Activated T-cell treated with anti-CD3 and anti-CD28 coated beads, Interleukin-2, amount 50 U/mL, for 1 hour (primary cell): ENCODE measurements at places on chromosomes 3 and 15.

DNA sequence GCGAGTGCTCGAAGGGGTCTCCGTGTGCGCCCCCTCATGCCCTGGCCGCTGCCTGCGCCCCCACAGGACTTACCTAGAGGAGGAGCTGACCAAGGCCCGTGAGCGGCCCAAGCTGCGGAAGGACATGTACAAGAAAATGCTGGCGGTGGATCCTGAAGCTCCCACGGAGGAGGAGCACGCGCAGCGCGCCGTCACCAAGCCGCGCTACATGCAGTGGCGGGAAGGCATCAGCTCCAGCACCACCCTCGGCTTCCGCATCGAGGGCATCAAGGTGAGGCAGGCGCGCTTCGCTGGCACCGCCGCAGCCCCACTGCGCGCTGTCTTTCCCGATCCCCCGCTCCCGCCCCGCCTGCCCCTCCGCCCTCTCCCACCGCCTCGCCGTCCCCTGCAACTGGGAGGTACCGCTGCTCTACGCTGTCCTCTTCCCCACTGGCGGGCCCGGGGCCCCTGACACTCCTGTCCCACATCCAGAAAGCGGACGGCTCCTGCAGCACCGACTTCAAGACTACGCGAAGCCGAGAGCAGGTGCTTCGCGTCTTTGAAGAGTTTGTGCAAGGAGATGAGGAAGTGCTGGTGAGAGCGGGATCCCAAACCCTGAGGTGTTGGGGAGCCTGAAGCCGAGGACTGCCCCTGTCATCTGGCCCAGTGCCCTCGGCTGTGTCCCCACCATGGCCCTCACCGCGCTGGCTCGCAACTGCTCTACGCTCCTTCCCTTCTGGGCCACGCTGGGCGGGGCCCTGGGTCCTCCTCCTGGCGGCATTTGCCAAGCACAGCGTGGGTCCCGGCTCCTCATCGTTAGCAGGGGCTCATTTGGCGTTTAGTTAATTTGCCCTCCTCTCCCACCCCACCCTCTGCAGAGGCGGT is 8.5 kb downstream of the ITPKA start:
- DNase-seq = peak; percentile 51

DNA sequence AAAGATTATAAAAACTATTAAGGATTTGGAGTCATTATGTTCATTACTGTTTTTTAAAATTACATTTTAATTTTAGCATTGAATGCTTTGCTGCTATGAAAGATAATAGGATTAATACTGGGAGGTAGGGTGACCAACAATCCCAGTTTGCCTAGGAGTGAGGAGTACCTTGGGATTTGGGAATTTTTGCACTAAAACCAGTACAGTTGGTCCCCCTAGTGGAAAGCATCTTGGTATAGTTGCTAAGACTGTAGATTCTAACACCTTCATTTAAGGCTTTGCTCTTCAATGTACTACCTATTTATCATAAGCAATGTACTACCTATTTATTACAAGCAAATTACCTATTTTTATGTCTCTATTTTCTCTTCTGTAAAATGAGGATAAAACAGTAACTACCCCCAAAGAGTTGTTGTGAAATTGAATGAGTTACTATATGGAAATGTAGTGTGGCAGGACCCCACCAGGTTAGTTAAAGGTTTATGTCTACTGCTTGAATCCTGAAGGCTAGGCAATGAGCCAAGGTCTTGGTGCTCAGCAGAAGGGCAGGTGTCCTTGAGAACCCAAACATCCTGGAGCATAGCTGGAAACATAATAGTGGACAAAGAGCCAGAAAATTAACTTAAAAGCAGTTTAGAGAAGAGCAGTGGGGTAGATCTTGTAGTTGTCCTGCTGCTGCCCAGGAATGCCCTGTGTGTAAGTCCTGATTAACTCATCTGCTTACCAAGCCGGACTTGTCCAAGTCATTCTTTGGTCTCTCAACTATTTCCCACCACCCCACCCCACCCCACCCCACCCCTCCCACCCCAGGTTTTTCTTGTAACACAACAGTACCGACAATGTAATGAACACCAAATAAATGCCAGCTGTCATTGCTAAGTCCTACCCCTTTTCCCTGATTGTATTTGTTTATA is 49.2 kb upstream of the NMD3 start:
- DNase-seq = no peak

- no peak for DNase-seq
Observed at GRCh38 chr15:89018207-89018606, 70.0 kb upstream of the ABHD2 start.

DNA sequence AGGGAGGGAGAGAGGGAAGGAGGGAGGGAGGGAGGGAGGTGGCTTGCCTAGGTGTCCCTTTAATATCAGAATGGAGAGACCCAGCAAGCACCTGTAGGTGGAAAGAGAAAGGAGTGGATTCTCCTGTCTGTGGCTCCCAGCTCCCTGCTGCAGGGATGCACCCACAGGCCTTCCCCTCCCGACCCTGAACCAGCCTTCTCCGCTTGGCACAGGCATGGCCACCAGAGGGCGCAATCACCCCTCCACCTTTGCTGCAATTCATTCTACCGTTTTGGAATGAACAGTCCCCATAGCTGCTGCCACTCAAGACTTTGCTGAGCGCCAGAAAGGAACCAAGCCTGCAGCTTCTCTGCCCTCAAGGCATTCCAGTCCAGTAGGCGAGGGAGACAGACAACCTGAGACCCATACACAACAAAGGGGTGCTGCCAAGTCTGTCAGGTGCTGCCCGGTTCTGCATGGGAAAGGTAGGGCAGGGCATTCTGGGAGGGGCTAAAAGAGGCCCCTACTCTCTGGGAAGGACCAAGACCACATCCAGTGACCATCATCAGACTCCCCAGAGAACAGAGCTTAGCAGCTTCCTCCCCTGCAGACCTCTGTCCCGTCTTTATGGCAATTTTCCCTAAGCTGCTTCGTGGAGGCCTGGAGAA is 4.9 kb downstream of the TLR9 start:
- peak; percentile 91 for DNase-seq

- no peak for DNase-seq
Observed at GRCh38 chr3:64195789-64196188, 29.5 kb downstream of the PRICKLE2 start.

GRCh38 chr15:35546511-35547381 is 781 bp upstream of the DPH6 start:
- no peak for DNase-seq

DNA sequence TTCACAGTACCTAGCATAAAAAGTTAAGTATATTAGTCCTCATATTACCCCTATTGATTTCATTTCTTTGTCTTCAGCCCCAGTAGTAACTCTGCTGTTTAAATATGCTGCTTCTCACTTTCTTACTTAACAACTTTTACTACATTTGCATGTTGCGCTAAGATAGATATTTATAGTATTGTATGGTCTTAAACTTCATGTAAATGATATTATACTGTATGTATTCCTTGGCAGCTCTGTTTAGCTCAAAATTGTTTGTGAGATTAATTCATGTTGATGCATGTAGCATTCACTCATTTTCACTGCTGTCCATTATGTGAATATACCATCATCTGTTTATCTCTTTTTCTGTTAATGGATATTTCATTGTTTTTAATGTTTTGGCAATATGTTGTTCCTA is 64.4 kb downstream of the PPM1L start:
- no peak for DNase-seq

DNA sequence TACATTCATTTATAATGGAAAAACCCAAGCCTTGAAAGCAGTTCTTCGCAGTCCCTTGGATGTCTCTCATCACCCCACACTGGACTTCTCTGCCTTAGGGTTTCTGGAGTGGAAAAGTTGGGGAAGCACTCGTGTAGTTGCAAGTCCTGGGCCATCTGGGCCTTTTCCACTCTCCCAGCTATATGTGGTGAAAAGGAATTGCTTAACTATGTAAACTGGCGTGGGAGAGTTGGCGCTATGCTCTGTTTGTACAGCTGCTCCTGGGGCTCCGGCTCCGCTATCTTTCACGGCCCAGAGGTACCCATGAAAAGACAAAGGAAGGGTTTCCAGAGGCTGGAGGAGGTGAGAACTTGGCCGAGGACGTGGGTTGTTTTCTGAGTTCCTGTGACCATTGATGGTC is 81.1 kb upstream of the MYZAP start:
- no peak for DNase-seq

DNA sequence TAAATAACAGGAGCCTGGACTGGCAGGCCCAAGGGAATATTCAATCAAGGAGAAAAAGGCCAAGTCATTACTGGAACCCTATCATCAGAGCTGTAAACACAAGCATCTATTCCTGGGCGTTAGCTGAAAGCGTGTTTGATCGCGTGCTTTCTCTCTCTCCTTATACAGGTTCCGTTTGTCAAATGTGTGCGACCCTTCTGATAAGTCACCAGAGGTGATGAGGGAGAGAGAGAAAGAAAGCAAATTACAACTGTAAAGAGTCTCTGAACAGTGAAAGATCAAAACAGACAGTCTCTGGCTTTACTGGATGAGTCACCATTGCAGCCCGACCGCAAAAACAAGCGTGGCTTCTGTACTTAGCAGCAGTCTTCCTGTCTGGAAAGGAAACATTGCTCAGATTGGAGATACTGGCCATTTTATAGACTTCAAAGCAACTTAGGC is 39.5 kb upstream of the TPRG1 start:
- DNase-seq = peak; percentile 68

GRCh38 chr3:126859415-126860246 is 123.3 kb upstream of the PLXNA1 start:
- no peak for DNase-seq

DNA sequence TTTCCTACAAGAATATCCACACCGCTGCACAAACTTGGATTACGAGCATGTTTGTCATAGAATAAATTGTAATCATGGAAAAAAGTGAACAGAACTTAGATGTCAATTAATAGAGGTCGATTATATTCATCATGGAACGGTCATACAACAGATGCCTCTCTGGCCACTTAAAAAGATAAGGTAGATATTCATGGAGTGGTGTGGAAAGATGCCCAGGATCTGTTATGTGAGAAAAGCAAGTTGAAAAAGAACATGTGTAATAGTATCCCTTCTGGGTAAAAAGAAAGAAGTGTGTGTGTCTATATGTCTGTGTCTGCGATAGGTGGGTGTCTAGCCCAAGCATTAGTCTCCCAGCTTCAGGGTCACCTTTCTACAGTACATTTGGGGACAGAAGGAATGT is 113.3 kb downstream of the ANP32A start:
- no peak for DNase-seq

- no peak for DNase-seq
Observed at GRCh38 chr15:59131456-59131855, 26.5 kb downstream of the CCNB2 start.

- no peak for DNase-seq
Observed at GRCh38 chr3:10474847-10475246, 30.5 kb downstream of the ATP2B2 start.

- DNase-seq = no peak
Observed at GRCh38 chr3:181756645-181757297, 45.0 kb downstream of the SOX2 start.

GRCh38 chr15:66719471-66719870 is 17.4 kb downstream of the SMAD6 start:
- no peak for DNase-seq

DNA sequence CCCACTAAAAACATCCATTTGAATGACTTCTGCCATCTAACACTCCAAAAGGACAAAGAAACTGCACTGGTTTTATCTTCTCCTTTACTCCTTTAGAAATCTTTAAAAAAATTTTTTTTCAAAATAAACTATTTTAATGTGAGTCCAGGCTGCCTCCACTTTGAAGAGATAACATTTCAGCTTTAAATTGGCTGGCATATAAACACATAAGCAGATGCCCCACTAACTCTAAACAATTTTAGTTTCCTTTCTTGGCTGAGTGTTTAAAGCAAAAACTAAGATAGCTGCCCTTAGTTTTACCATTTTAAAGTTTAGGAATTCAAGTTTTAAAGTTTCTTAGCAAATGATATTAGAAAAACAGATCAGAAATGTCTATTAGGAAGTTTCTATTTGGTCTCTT is 39.9 kb downstream of the PDZRN3 start:
- no peak for DNase-seq

DNA sequence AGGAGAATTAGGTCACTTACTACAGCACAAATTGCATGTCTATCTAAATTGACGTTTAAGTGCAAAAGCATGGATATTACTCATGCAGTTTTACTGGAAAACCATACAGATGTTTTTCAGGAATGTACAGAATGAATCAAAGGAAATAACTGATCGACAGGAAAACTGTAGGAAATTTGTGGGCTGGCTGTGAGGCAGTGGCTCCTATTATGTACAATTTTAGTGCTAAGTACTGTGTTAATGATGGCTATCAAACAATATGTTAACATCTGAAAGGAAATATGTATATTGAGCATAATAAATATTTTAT is 6.9 kb downstream of the NUDT16 start:
- no peak for DNase-seq

- DNase-seq = no peak
Observed at GRCh38 chr3:134134240-134134639, 104.5 kb upstream of the SLCO2A1 start.

GRCh38 chr15:43317566-43318184 is 12.7 kb downstream of the LCMT2 start:
- no peak for DNase-seq
